ENCODE measurements at places on chromosomes 13 and 19.

- no peak for DNase-seq
These were observed 27.7 kb downstream of the SAE1 start for GRCh38 chr19:47158367-47158791.

- no peak for DNase-seq
These were observed 33.9 kb downstream of the NUFIP1 start for GRCh38 chr13:44955406-44955805.

DNA sequence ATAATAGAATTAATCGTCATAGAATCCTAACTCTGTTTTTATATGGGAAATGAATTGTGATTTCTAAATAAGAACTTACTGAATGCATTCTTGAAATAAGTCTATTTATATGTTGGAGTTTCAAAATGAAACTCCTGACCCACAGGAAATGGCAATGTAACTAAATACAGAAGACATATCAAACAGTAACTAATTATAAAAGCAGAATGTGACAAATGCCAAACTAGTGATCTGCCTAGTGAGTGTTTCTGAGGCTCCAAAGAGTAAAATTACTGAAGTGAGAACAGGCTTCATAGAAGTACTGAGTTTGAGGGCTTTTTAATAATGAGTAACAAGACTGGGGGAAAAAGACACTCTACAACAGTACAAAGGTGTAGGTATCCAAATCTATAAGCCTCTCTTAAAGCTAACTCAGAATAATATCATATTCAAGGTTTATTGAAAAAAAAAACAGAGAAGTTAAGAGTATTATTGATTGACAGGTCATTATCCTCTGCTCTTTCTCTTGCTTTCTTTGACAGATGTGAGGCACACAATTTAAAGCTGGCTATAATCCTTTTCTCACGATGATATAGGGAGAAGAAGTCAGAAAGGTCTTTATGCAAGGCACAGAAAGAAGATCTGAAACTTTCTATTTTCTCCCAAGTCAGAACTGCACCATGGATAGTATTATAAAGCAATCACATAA, 17.4 kb upstream of the ATXN8OS start:
- no peak for DNase-seq

- DNase-seq = no peak
These were observed 810.4 kb downstream of the DACH1 start for GRCh38 chr13:71056581-71056980.

GRCh38 chr13:110874508-110874960, 40.3 kb downstream of the ANKRD10 start:
- peak; percentile 14 for DNase-seq

GRCh38 chr19:43425567-43426392, 11.1 kb downstream of the TEX101 start:
- DNase-seq = no peak

DNA sequence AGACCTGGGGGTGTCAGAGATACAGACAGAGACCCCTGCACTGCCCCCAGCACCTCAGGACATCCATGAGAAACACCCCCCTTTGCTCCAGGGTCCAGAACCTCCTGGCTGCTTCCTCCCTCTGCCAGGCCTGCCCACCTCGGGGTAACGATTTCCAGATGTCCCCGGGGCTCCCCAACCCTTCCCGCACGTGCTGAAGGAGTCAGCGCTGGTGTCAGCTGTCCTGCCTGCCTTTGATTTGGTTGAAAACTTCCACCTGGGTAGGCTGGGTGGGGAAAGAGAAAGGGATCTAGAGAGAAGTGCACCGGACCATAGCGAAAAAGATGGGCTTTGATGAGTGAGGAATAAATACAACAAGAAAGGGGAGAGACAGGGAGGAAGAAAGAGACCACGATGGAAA, 1.5 kb upstream of the CGB7 start:
- DNase-seq = no peak

- DNase-seq = no peak
These were observed 33.1 kb downstream of the MYO16 start for GRCh38 chr13:108662528-108662927.

DNA sequence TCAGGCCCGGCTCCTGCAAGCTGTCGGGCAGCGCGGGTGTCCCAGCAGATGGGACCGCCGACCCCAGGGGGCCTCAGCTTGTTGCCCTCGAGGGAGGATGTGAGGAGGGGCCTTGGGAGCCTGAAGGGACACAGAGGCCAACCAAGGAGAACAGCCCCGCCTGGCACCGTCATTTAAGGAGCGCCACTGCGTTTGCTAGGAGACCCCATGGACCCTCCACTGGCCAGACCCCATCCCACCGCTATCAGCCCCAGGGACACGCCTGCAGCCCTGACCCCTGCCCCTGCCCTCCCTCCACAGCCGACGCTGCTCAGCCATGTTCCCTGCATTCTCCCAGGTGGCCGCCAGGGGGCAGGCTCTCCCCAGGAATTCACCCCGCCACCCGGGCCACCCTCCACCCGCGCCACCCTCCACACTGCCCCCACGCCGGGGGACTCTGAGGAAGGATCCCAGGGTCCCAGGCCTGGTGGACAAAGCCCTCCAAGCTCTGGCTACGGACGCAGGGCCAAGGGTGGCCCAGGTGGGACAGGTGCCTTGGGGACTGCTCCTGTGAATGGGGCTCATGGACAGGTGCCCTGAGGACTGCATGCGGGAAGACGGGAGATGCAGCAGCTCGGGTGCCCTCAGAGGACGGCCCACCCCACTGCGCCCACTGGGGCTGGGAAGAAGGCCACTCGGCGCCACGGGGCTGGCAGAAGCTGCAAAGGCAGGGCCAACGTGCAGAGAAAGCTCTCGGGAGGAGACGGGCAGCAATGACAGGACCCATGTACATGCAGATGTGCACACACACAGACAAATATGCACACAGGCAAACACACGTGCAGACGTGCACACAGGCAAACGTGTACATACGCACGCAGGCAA, 34.4 kb downstream of the PIP5K1C start:
- DNase-seq = no peak

- no peak for DNase-seq
These were observed 198.2 kb downstream of the KLF12 start for GRCh38 chr13:73935991-73936390.

GRCh38 chr19:33403221-33403972, 29.9 kb downstream of the CEBPG start:
- DNase-seq = no peak

DNA sequence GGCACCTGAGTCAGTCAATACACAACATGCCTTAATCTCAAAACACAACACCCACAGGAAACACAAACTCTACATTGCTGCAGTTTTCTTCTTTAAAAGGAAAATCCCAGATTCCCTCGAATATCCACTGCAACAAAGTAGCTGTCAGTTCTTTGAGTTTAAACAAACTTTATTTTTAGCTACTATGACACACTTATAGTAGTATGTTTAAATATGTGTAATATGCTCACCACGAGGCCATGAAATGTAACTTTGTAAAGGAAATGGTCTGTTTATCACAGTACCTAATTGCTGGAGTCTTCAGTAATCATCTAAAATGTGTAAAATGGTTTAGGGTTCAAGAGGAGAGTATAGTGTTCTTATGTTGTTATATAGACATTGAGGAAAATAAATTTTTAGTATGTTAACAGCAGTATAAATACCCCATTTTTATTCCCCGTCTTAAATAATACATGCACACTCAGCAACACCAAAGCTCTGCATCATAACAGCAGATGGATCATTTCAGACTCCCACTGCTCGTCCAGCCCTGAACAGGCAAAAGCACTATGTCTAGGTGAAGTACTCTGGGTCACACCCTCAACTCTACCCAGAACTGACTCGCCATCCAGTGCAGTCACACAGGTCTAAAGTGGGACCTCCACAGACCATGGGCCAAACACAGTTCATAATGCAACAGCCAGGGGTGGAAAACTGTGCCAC, 20.6 kb downstream of the TUBGCP3 start:
- no peak for DNase-seq

DNA sequence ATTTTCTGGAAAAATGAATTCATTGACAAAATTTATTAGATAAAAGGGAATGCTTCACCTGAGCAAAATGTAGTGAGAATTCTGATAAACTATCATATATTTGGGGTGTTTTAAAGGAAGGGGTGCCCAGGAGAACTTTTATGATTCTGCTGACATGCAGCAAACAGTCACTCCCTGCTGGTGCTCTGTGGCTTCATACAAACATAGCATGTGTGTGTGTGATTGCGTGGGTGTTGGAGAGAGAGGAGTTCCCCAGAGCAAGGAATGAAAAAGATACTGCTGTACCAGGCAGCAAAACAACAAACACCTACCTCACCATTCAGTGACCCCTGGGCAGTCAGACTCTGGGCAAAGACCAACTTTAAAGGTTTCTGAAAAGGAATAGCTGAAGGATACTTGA, 546.7 kb downstream of the RFC3 start:
- DNase-seq = no peak

GRCh38 chr13:106415971-106416370, 119.5 kb downstream of the EFNB2 start:
- no peak for DNase-seq

DNA sequence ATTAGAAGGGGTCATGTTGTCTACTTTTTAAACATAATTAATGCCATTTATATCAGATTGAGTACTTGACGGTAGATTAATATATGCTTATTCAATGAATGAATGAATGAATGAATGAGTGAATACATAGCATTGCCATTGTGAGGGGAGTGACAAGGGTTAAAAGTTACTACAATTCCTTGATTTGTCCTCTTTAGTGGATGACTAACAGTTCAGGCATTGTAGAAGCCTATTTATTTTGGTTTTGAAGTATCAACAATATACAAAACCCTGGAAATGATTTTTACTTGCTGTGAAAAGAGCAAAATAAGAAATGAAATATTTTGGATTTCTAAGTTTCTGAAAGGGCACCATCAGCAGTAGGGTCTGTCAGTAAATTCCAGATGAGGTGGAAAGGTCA, 122.7 kb downstream of the CYSLTR2 start:
- no peak for DNase-seq

DNA sequence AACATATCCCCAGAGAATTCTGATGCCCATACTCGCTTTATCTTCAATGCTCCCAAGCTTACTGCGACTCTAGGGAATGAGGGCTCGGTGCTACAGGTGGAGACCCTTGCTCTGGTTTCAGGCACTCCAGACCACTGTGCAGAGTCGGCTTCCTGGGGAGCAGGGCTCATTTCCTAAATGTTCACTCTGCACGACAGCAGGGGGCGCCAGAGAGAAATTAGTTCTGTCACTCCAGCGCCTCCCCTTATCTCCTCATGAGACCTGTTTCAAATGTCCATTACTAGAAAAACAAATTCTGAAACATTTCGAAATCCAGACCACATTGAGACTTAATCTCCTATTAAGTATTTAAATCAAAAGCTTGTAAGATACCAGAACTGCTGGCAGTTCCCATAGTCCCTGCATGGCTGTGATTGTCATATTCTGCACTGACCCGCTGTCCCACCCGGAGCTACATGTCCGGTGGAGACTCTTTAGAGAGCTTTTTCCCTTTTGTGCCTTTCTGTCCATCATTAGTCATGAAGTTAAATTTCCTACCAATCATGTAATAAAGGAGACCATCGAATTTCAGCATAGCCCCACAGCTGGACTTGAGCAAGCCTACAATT, 22.4 kb downstream of the EPSTI1 start:
- no peak for DNase-seq

GRCh38 chr19:33796164-33796875, at the start of gene KCTD15:
TSS of gene KCTD15 (plus strand) at chr19:33796870. CDS start at chr19:33800455, 3,585 bp downstream.
- no peak for DNase-seq

DNA sequence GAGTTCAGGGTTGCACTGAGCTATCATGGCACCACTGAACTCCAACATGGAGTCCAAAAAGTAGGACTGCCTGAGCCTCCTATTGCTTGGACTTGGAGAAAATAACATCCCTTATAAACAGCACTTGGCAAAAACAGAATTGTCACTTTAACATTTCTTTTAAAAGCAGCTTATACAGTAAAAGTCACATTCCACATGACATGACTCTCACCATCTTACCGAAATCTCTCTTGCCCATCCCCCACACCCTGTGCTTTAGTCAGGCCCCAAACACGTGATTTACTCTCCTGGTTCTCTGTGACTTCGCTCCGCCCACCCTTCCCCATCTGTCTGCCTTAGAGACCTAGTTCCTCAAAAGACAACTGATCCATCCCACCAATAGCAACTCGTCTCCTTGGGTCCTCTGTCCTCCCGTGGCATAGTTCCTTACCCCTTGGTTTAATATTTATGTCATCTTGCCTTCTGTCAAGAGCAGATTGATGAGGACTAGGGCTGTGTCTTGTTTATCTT, 4.6 kb downstream of the SAFB start:
- no peak for DNase-seq

DNA sequence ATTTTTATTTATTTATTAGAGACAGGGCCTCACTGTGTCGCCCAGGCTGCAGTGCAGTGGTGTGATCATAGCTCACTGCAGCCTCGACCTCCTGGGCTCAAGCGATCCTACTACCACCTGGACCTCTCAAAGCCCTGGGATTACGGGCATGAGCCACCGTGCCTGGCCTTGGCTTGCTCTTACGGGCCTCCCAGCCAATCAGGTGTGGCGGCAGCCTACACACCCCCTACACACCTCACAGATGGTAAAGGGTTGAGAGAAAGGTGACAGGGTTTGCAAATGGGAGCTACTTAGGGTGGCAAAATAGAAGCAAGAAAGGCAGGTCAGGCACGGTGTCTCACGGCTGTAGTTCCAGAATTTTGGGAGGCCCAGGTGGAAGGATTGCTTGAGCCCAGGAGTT, 1.0 kb upstream of the ZBTB32 start:
- DNase-seq = no peak

GRCh38 chr13:101417043-101417406, 717 bp upstream of the NALCN start:
- DNase-seq = no peak

GRCh38 chr19:8552810-8553209, 24.4 kb downstream of the MYO1F start:
- no peak for DNase-seq

- DNase-seq = no peak
These were observed 1.2 kb upstream of the DPY19L3 start for GRCh38 chr19:32404213-32404932.

- no peak for DNase-seq
These were observed 34.8 kb downstream of the SLC10A2 start for GRCh38 chr13:103031332-103031873.

- DNase-seq = no peak
These were observed 676 bp downstream of the BRCA2 start for GRCh38 chr13:32316028-32316339.

GRCh38 chr19:728011-728410, 19.3 kb downstream of the PALM start:
- no peak for DNase-seq

Measured in NCI-H1436 treated with DMSO at 0.1 percent for 48 hours (cell line).